ENCODE measurements at places on chromosomes 1 and 21. TPM values are rescaled to one million over a fixed set of nuclear protein-coding genes. Genes with fewer than 3 reads are reported as not detected.

AKR7A2 gene
- 76.2 TPM for polyA plus RNA-seq

KRTAP21-1 gene
- not detected for polyA plus RNA-seq

OR2T6 gene
- polyA plus RNA-seq: not detected

LDLRAD1 gene
- not detected for polyA plus RNA-seq

AMPD1 gene
- not detected for polyA plus RNA-seq

AMY1A gene
- not detected for polyA plus RNA-seq

SYCP1 gene
- polyA plus RNA-seq: 0.90 TPM

ETV3L gene
- polyA plus RNA-seq: not detected

CSDE1 gene
- polyA plus RNA-seq: 506 TPM

CSMD2 gene
- polyA plus RNA-seq: 1.2 TPM

LORICRIN gene
- polyA plus RNA-seq: not detected

ARID4B gene
- 65.6 TPM for polyA plus RNA-seq

HS2ST1 gene
- 54.4 TPM for polyA plus RNA-seq

KRTAP19-3 gene
- not detected for polyA plus RNA-seq

GRHL3 gene
- polyA plus RNA-seq: 4.6 TPM

DAB1 gene
- polyA plus RNA-seq: 9.1 TPM

GBP5 gene
- 0.28 TPM for polyA plus RNA-seq

PPIAL4G gene
- 0.13 TPM for polyA plus RNA-seq

GJC2 gene
- polyA plus RNA-seq: 0.42 TPM

RIPK4 gene
- 14.4 TPM for polyA plus RNA-seq

OR14A16 gene
- not detected for polyA plus RNA-seq

HSPA6 gene
- polyA plus RNA-seq: 0.35 TPM

ACTA1 gene
- polyA plus RNA-seq: 1.9 TPM

SLC45A1 gene
- polyA plus RNA-seq: 2.8 TPM

RBBP5 gene
- polyA plus RNA-seq: 23.7 TPM

MTARC2 gene
- polyA plus RNA-seq: 61.5 TPM

SPATA17 gene
- polyA plus RNA-seq: 17.0 TPM

IL20 gene
- polyA plus RNA-seq: not detected

SLFNL1 gene
- 1.1 TPM for polyA plus RNA-seq

SGIP1 gene
- 18.4 TPM for polyA plus RNA-seq

COL8A2 gene
- polyA plus RNA-seq: 1.2 TPM

TLR5 gene
- 5.9 TPM for polyA plus RNA-seq

A3GALT2 gene
- polyA plus RNA-seq: not detected

WNT3A gene
- polyA plus RNA-seq: 0.07 TPM

CFAP141 gene
- not detected for polyA plus RNA-seq

PKNOX1 gene
- 31.6 TPM for polyA plus RNA-seq

BCL2L15 gene
- polyA plus RNA-seq: 1.4 TPM

TEX38 gene
- polyA plus RNA-seq: 0.62 TPM

LRRC7 gene
- 14.2 TPM for polyA plus RNA-seq

RABGGTB gene
- polyA plus RNA-seq: 107 TPM

VWA5B1 gene
- 2.5 TPM for polyA plus RNA-seq

F5 gene
- polyA plus RNA-seq: 5.7 TPM

TMEM52 gene
- 1.1 TPM for polyA plus RNA-seq

SPRR1A gene
- polyA plus RNA-seq: not detected

TRIM17 gene
- 8.1 TPM for polyA plus RNA-seq

GPR25 gene
- not detected for polyA plus RNA-seq

TRPM2 gene
- polyA plus RNA-seq: 0.57 TPM

RAVER2 gene
- 35.0 TPM for polyA plus RNA-seq

STXBP3 gene
- 85.0 TPM for polyA plus RNA-seq

TNFSF4 gene
- 2.0 TPM for polyA plus RNA-seq

IRF6 gene
- polyA plus RNA-seq: 18.6 TPM

PDE4B gene
- 10.3 TPM for polyA plus RNA-seq

SERINC2 gene
- 40.9 TPM for polyA plus RNA-seq
